ENCODE measurements at places on chromosomes 16 and 17. TPM values are rescaled to one million over a fixed set of nuclear protein-coding genes. Genes with fewer than 3 reads are reported as not detected.

ZNF286A gene
- 40.9 TPM for polyA plus RNA-seq

ACSM3 gene
- 106 TPM for polyA plus RNA-seq

SGCA gene
- 1.5 TPM for polyA plus RNA-seq

- DNase-seq, result no peak
These were observed 44.5 kb upstream of the SMPD3 start for GRCh38 chr16:68492543-68493411.

- DNase-seq, result no peak
These were observed 44.4 kb downstream of the CLEC19A start for GRCh38 chr16:19329932-19330331.

DNA sequence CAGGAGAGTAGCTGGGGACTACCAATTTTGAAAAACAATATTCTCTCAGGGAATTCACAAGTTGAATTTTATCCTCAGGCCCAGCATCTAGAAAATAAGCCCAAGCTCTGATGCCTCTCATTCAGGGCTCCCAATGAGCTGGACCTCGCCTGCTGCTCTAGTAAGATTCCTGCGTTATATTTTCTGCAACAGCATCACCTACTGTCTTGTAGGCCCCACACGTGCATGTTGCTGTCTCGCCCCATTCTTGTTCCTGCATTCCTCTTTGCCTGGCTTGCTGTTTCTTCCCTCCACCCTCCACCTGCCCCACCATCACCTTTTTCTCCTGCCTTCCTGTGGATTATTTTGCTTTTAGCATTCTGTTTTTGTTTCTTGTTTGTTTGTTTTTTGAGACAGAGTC, 8.3 kb upstream of the ST6GALNAC2 start:
- no peak for DNase-seq

DNA sequence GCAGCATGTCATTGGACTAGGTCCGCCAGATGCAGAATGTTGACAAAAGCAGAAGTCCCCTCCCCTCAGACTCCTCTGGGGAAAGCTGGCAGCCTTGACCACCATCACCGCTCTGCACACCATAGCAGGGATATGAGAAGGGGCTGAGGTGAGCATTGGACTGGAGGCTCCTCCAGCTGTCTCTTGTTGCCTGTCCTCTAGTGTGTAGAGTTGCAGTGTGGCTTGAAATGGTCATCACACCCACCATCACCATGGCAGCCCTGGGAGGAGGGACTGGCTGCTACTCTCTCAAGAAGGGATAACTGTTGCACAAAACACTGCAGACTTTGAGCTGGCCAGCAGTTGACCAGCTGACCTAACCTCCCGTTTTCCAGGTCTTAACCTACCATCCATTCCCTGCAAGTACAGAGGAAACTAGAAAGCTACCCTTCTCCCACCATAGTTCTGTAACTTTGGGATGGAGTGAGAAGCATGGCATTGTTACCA, 38.3 kb downstream of the HLF start:
- no peak for DNase-seq

DNA sequence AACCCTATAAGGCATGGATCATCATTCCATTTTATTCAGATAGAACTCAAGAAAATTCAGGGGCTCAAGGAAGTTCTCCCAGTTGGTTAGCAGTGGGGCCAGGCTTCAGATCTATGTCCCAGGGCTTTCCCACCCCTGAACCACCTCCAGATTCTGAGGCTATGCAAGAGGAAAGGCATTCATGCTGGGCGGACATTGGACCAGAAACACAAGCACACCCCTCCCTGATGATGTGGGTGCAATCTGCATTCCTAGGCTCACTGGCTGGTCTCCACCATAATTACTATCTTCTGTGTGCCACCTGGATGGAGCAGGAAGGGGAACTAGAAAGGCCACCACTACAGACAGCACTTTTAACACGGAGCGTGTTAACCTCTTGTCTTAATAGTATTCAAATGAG, 63.2 kb upstream of the ASIC2 start:
- no peak for DNase-seq
